ENCODE measurements at places on chromosomes 16 and 17.

DNA sequence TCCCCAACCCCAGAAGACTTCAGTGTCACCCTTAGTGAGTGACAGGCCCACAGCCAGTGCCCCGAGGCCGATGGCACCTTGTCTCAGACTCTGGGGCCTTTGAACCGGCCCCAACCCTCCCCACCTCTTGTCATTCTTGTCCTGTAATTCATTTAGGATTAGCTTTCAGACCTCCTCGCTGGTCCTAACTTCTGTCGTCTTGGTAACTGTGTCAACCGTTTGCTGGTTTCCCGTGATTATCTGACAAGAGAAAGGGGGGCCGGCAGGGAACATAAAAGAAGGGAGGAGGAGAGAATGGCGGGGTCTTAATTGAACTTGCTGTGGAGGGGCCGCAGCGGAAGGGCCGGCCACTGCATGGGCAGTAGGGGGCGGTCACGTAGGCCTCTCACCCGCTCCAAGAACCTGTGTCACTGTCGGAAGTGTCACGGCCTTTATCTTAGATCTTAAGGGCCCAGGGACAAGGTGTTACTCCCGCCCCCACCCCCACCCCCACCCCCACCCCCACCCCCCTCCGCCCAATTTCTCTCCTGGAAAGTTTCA is 46.5 kb upstream of the GSE1 start:
- DNase-seq = no peak

GRCh38 chr17:30207655-30208054 is 27.8 kb downstream of the SLC6A4 start:
- no peak for DNase-seq

DNA sequence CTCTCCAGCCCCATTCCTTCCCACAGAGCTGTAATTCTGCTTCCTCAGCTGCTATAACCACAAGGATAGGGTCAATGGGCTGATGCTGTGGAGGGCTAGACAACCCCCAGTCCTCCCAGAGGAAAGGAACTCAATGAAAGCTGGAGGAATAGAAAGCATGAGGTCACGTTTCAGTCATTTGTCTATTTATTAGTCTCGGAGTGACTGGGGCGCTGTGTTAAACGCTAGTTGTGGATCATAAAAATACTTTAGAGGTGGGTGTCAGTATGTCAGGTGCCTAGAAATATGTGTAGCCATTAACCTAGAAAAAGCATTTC is 787 bp upstream of the CCL3L1 start:
- DNase-seq = no peak

- DNase-seq = peak; percentile 98
Observed at GRCh38 chr17:4997302-4998026, at the start of the genes INCA1 and KIF1C. Gene INCA1, minus strand, starts transcription at chr17:4997522. Its CDS starts 3,085 bp downstream, at chr17:4994437. Gene KIF1C, plus strand, starts transcription at chr17:4997950. Its CDS starts 2,297 bp downstream, at chr17:5000247.

GRCh38 chr16:19583665-19584300 is 28.3 kb downstream of the VPS35L start:
- DNase-seq = peak; percentile 41

GRCh38 chr16:3906363-3906762 is 25.9 kb upstream of the CREBBP start:
- DNase-seq = no peak

- DNase-seq = no peak
Observed at GRCh38 chr16:54052271-54052670, 234.3 kb downstream of the IRX3 start.

DNA sequence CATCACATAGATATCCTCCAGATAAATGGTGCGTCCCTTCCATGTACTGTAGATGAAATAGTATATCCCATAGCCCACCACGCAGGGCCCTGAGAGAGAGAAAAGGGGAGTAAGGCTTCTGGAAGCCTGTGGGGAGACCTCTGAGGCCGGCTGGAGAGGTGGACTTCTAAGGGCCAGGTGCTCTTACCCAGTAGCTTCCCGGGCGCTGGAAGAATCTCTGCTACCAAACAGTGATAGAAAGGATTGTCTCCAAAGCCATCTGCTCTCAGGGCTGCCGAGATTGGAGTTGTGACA is 718 bp downstream of the SAT2 start:
- no peak for DNase-seq

DNA sequence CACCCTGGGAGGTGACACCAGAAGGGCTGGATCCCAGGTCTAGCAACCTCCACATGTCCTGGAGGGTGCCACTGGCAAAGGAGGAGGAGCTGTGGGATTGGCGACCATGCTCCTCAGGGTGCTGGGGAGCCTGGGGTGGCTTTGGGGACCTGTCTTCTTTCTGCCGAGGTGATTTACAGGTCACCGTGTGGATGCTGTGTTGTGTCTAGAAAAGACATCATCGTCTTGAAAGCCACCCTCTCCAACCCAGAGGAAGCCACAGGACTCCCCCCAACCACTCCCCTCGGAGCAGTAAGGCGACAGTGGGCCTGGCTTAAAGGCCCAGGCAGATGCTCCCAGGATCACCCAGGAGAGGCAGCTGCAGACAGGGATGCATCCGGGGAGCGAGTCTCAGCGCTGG is 29.7 kb upstream of the FASN start:
- no peak for DNase-seq

DNA sequence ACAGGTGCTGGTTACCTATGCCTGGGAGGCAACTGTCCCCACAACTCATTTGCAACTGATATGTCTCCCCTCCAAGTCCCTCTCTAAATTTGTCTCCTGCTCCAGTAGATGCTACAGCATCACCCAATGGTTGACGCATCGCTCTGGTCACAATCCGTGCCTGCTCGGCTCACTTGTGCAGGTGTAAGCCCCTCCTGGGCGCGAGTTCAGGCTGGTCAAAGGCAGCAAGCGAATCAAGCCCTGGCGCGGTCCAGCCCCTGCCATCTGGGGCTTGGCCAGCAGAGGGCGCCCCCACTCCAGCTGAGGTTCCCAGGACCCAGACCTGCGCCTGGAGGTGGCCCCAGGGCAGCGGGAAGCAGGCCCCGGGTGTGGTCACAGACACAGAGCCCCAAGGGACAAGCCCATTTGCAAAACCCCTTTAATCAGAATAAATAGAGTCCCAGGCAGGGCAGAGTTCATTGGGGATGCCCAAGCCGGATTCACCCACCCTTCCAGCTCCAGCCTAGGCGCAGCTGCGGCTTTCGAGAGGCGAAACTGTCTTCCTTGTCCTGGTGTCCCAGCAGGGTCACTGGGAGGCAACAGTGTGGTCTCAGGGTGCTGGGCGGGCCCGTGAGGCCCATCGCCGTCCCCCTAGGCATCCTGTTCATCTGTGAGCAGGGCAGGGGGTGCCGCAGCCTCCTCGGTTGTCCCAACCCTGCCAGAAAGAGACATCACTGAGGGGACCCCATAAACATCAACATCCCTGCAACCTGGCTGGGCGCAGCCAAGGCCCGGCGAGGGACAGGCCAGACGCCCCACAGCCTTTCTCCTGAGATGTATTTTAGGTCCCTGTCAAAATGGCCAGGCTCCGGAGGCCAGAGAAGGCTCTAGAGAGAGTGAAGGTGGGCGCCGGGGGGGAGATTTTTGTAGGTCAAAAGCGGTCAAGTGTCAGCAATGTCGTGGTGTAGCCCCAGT is 15.8 kb downstream of the TMC6 start:
- peak; percentile 93 for DNase-seq

DNA sequence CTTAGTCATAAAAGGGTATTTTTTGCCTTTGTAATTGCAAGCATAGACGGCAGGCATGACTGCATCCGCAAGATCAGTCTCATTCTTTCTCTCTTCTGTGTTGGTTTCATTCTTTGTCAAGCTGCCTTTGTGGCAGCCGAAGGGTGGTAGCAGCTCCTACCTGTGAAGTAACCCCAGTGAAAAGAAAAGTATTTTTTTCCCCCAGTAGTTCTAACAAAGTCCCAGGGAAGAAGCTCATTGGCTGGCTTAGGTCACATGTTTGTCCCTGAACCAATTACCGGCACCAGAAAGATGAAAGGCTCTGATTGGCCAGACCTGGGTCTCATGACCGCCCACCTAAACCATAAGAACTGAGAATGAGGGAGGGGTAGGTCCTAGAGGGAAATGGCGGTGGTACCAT is 110.7 kb downstream of the RAP1GAP2 start:
- no peak for DNase-seq

- DNase-seq = no peak
Observed at GRCh38 chr17:3918372-3919122, 2.3 kb upstream of the P2RX1 start.

DNA sequence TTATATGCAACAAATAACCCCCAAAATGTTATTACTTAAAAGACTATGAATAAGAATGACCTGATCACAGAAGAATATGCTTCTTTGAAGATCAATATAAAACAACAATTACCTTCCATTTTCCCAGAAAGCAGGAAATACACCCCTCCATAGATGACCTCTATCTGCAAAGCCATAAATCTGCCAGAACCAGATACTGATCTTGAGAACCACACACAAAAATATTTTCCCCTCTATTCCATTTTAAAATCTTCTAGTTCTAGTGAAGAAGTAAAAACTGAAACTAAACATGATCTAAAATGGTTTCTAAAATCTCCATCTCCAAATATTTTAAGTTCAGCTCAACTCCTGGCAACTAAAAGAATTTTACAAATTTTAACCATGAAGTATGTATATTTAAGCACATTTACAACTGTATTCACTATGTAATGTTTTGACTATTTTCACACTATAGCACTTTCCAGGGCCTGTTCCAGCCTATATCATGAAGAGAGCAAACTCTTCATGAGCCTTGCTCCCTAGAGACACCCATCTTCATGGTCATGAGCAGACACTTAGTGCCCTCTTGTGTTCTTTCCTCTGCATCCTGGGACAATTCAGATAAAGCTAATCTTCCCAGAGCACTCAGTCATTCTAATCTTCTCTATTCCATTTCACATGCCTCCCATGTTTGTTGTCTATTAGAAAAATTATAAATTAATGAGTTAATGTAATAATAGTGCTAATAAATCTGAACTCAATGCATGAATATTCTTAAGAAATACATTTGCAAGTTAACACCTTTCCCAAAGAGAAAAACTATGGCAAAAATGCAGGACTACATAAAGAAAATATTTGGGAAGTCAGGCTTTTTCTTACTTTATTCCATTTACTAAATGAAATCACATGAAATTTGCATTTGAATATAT is 87.0 kb downstream of the HELZ start:
- DNase-seq = no peak

GRCh38 chr16:31130336-31130891 is 5.1 kb downstream of the PRSS8 start:
- no peak for DNase-seq

DNA sequence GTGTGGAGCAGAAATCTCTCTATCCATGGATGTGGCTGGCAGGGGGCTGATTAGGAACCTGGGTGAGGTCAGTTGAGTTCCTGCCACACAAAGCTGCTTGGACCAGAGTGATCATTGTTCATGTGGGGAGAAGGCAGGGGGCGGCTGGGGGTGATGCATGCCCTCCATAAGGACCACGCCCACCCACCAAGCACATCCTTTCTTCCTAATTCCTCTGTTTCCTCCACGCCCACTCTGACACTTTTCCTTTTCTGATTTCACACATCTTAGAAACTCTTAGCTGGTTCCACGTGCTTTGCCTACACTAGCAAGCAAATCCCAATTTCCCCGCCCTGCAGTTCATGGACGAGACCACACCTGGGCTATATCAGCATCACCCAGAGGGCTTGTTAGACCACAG is 108.5 kb downstream of the SDK2 start:
- DNase-seq = no peak

DNA sequence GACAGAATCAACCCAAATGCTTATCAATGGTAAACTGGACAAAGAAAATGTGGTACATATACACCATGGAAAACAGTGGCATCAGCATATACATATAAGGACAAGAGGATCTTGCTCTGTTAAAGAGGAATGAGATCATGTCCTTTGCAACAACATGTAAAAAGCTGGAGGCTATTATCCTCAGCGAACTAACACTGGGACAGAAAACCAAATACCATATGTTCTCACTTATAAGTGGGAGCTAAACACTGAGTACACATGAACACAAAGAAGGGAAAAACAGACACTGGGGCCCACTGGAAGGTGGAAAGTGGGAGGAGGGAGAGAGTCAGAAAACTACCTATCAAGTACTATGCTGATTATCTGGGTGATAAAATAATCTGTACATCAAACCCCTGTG is 447.3 kb upstream of the MAF start:
- no peak for DNase-seq

DNA sequence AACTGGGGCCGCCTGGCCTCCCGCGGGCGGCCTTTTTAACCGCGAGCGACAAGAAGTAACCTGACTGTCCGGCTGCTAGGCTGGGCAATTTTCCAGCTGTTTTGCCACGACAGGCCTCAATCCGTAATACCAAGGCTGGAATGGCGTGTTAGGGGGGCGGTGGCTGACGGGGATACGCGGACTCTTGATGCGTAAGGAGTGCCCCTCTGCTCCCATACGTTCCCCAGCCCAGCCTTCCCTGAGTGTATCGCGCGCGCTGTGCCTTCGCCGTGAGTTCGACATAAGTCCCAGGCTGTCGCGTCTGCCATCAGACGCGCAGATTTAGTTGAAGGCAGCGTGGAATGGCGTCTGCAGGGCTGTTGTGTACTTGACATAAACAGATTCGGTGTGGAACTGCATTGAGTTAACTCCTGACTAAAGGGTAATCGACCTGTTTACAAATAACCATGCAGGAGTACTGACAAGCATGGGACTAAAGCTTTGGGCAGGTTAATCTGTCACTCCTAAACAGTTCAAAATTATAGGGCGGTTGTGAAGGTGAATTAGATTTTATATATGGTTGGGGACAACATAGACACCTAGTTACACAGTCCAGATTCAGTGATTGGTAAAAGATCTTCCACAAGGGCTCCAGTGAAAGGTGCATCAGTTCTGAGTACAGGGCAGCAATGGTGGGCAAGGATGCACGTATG is 16.6 kb upstream of the ERN1 start:
- DNase-seq = no peak

GRCh38 chr16:88725609-88726407 is 19.5 kb downstream of the CTU2 start:
- DNase-seq = no peak

GRCh38 chr16:86100205-86101136 is 201.5 kb downstream of the IRF8 start:
- no peak for DNase-seq

DNA sequence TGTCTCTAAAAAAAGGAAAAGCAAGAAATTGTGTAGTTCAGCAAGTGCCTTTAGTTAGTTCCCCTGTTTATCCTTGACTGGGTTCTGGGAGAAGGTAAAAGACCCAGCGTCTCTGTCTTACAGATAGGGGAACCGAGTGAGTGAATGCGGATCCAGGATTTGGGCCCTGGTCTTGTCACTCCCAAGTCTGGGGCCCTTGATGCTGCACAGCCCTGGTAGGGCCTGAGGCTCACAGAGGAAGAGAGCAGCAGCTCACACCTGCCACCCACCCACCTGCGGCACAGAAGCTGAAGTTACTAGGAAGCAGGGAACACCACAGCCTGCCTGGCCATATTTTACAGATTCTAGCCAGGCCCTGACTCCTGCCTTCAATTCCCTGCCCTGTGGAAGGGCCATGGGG is 22.2 kb downstream of the LASP1 start:
- no peak for DNase-seq

DNA sequence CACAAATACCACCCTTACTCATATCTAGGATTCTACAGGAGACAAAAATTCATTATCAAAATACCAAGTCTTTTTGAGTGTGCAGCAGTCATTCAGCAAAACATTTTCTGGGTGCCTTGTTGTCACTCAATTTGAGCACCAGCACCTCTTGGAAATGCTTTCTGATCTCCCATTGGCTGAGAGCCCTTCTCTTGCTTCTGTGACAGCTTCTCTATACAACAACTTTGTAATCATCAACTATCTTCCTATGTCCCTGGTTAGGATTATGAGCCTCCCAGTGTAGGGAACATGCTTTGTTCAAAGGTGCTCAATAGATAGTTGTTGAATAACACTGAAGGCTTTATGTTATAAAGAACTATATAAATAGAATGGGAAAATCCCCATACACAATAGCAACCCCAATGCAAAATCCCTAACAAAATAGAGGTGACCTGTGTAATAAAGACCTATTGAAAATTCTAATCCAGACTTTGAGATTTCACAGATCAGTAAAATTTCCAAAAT is 10.3 kb upstream of the RAB11FIP4 start:
- DNase-seq = no peak

- no peak for DNase-seq
Observed at GRCh38 chr16:16148755-16149154, 74.5 kb downstream of the ABCC6 start.
